ENCODE measurements at places on chromosomes 6 and 20.

DNA sequence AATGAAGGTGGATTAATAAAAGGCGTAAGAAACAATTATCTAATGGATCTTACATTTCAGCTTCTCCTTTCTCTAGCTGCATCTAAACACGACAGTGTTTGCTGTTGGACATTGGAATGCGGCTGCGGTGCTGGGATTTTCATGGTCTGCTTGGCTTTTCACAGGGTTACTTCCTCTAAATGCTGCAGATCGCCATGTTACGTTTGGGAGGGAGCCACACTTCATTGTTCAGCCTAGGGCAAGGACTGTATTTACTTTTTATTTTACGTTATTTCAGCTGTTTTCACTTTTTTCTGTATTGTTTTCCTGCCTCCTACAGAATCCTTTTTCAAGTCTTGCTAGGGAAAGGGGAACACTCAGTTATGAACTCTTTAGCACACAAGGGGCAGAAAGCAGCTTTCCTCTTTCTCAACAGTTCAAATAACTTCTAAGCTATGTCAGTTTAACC is 97.9 kb upstream of the MTHFD1L start:
- DNase-seq, result no peak

GRCh38 chr6:63714091-63714490 is 78.5 kb downstream of the PHF3 start:
- DNase-seq, result no peak

- DNase-seq, result no peak
These were observed 6.3 kb upstream of the ARFGEF3 start for GRCh38 chr6:138155443-138155842.

DNA sequence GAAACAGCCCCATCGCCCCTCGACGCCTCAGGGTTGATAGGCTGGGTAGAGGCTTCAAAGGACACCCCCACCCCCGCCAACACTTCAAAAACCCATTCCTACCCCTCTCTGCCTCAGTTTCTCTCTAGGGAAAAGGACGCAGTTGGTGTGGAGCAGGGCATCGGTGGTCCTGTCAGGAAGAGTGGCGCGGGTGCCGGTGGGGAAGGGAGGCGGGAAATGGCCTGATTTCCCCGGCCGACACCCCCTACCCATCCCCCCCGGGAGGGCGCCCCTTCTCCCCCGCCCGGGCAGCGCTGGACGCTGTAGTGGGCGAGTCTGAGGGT is 367 bp downstream of the NRSN2 start:
- DNase-seq, result no peak

- no peak for DNase-seq
These were observed 25.1 kb downstream of the ZNF133 start for GRCh38 chr20:18313411-18313810.

GRCh38 chr20:43727980-43728590 is 1.3 kb upstream of the GTSF1L start:
- DNase-seq, result no peak

DNA sequence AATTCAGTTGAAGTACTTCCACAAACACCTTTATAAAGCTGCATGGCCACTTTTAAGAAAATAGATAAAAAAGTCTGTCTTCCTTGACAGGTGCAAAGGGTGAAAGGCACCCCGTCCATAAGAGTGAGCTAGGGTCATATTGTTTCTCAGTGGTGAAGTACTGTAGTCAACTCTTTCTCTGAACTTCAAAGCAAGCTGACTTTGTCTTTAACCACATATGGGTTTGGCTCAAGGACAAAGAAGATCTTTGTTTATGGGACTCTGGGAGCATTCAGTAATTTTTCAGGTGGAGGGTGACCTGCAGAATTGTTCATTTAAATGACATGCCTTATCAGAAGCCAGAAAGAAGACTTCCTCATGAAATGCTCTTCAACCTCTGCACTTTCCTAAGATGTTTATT is 49.3 kb upstream of the KLHL31 start:
- no peak for DNase-seq

GRCh38 chr20:50423758-50424157 is 86.4 kb upstream of the PTPN1 start:
- no peak for DNase-seq

- no peak for DNase-seq
These were observed 136.3 kb downstream of the CD109 start for GRCh38 chr6:73832313-73832712.

- DNase-seq, result no peak
These were observed 948 bp upstream of the DNAJC5 start for GRCh38 chr20:63893999-63894357.

GRCh38 chr6:106626485-106626884 is 2.8 kb downstream of the RTN4IP1 start:
- no peak for DNase-seq

DNA sequence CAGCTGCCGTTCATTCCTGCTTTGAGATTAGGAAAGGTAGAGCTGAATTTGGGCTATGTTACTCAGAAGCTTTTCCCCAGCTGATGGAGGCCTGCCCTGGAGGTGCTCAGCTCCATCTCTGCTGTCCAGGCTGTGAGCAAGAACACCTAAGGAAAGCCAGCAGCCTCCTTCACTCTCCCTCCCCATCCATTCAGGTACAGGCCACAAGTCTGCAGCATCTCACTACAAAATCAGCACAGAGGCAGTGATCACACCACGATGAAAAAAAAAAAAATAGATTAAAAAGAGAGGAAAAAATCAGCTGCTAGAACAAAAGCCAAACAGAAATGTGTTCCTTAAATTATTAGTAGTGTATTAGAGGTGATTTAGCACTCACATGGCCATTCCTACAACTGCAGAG is 515.0 kb downstream of the CDH26 start:
- DNase-seq, result no peak

DNA sequence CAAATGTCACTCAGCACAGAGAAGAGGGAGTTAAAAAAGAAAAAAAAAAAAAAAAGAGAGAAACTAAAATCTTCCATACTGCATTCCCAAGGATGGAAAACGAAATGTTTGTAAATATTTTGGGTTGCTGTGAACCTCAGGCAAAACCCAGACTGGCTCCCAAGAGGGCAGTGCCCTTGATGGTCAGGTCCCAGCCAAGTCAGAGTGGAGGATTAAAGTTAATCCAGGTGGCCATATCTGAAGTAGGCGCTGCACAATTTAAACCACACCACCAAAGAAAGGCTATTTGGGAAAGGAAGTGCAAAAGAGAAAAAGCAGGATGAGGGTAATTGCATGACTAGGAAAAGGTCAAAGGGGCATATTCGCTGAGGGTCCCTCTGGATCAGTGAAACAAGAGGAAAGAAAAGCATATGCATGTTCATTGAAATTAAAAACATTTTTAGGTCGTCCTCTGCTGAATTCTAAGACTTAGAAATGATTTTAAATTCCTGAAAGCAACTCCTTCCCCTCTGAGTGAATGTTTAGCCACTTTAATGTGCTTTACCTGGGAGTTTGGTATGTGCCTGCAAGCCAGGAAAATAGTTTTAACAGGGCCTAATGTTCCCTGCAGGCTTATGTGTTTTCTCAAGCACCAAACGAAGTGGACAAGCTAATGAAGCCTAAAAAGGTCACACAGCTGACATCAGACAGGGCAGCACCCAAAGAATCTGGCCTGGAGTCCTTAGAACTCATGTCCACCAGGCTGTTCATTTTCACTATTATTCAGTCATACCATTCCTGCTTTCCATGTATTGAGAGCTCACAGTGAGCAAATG is 159.1 kb downstream of the HACE1 start:
- DNase-seq, result no peak

DNA sequence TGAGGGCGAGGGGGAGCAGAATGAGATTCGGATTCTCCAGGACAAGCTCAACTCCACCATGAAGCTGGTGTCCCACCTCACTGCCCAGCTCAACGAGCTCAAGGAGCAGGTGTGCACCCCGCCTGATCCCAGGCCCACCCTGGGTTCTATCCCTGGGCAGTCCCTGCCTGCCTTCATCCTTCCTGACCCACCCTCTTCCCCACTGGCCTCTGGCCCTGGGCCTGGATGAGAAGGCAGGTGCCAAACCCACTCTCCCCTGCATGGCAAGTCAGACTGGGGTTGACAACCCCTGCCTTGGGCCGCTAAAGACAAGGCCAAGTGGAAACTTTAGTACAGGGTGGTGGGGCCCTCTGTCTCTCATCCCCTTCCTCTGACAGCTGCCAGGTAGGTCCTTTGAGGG is 16.5 kb downstream of the UQCC2 start:
- DNase-seq, result no peak

DNA sequence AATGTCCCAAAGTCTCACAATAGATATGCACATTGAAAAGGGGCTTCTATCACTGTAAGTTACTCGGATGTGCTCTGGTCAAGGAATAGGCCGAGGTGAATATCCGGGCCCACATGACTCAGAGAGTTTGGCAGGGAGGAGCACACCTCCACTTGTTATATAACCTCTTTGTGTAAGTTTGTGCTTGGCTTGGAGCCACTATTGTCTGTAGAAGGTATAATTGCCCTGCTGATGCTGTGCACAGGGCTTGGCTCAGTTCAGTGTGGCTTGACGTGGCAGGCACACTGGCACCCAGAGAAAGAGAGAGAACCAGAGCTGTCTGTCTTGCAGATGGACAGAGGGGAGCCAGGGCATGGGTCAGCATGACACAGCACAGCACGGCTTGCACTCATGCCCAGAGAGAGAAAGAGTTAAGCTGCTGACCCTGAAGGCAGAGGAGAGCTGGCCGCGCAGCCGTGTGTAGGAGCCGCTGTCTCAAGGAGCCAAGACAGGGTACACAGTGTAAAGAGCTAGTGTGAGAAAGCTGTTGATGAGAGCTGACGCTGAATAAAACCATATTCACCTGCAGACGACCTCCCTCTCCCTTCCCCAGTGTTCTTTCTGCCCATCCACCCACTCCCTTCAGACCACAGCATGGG is 482.5 kb downstream of the C6orf118 start:
- DNase-seq, result no peak

- DNase-seq, result no peak
These were observed 107.9 kb upstream of the CARMIL1 start for GRCh38 chr6:25171301-25171700.

GRCh38 chr6:109478841-109479624 is 4.0 kb downstream of the ZBTB24 start:
- DNase-seq, result no peak

- no peak for DNase-seq
These were observed 23.9 kb downstream of the DUSP22 start for GRCh38 chr6:315921-316752.

GRCh38 chr20:24257171-24257570 is 212.3 kb upstream of the SYNDIG1 start:
- DNase-seq, result no peak

DNA sequence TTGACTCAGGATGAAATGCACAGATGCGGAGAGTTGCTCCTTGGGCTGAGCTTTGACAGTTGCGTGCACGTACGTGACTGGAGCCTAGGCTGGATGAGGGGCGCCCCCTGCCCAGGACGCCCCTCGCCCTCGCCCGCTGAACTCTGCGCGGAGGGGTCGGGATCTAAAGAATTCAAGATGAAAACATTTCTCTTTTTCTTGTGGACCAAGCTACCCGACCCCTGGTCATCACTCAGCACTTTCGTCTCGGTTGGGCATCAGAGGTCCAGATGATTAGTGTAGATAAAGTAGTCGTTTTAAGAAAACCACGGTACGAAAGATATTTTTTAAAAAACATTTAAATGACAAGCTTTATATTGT is 700 bp downstream of the DTD1 start:
- DNase-seq, result no peak

DNA sequence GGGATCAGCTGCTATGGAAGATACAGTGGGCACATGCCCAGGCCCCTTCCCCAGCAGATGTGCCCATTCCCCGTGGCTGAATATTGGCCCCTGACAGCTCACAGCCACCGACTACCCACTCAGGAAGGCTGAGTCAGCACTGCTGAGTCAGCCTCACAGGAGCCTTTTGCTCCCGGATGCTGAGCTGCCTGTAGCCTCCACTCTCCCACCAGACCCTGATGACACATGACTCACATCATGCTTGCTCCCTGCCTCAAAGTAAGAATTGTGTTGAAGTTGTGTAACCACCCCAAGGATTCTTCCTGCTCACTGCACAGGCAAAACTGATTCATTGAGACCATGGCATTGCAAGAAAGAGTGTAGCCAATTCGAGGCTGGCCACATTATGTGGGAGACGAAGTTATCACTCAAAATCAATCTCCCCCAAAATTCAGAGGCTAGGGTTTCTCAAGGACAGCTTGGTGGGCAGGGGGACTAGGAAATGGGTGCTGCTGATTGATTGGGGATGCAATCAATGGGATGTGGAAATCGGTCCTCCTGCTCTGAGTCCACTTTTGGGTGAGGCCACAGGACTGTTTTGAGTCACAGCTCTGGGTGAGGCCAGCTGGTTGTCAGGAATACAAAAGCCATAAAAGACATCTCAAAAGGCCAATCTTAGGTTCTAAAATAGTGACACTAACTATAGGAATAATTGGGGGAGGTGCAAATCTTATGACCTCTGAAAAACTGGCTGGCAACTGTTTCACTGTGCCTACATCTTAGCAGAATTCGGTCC is 556.6 kb upstream of the CDH4 start:
- no peak for DNase-seq

DNA sequence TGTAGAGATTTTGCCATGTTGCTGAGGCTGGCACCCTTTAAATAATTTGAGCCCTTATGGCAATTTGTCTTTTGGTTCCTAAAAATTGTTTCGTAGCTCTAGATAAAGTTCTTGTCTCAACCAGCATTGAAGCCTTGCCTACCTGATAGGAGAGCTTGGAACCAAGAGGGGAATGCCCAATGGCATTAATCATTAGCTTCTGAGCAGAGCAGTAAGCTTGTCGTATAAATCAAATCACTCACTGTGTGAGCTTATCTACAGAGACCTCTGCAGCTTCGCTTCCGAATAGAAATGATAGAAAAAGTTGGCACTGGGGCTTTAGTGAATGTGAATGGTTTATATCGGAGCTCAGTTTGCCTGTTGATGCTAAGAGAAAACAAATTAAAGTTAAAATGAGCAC is 10.7 kb downstream of the ANKRD6 start:
- no peak for DNase-seq

DNA sequence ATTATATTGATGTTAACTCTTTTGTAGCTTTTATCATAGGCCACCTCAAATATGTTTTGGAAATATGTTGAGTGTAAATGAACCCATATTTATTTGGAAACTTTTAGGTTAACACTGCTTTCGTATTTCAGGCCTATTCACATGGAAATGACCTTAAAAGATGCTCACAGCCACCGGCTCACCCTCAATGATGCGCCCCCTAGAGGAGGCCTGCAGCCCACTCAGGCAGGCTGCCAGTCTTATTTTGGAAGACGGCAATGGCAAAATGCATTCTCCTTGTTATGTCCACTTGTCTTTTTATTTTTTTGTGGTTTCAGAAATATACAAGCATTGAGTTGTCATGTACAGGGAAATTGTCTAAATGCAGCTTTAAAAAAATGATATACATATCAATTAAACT is 869.7 kb downstream of the PHF3 start:
- no peak for DNase-seq

DNA sequence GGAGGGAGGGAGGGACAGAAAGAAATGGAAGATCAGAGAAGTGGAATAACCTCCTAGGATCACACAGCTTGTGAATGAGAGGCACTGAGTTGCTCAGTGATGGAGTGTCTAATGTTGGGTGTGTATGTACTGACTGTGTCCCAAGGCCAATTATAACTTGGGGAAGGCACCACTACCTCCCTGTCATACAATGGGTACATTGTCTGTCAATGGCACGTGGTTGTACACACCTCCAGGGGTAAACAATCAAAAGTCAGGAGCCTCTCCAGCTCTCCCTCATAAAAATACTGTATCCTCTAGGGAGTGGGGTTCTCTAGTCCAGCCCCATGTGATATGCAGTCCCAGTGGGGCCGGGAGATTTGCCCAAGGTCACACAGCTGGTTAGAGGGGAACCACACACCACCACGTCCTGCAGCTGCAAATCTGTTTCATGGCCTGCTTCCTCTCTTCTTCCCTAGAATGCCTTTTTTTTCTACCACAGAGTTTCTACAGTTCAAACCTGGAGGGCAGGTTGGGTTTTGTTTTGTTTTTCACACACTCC is 112.5 kb downstream of the SNX5 start:
- no peak for DNase-seq

Measured in HL-60 (cell line).